Activated T-helper 1 cell treated with anti-CD3 and anti-CD28 coated beads, Interleukin-2, amount 50 U/mL, for 16 hours (primary cell): ENCODE measurements at places on chromosomes 4 and X.

DNA sequence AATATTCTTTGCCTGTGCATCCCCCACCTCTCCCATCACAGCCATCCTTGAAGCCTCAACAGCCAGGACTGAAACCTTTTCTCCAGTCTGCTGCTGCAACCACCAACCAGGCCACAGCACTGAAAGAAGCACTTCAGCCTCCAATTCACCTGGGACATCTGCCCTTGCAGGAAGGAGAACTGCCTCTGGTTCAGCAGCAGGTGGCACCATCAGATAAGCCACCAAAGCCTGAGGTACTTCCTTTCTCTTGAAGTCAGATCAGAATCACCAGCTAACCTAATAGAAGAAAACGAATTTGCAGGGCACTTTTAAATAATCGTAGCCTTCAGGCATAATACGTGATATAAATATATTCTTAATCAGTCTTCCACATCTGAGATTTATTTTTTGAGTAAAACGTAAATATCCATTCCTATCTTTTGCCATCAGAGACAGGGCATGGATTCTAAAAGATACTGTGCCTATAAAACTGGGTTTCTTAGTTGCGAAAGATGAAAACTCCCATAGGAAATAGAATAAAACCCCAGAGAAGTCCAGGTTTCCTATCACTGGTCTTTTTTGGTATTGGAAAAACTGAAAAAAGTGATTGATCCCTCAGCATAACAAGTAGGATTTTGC is 9.5 kb downstream of the AMBN start:
- peak; percentile 27 for DNase-seq

- DNase-seq = no peak
These were observed 21.2 kb downstream of the FGFBP1 start for GRCh38 chr4:15917297-15917696.

DNA sequence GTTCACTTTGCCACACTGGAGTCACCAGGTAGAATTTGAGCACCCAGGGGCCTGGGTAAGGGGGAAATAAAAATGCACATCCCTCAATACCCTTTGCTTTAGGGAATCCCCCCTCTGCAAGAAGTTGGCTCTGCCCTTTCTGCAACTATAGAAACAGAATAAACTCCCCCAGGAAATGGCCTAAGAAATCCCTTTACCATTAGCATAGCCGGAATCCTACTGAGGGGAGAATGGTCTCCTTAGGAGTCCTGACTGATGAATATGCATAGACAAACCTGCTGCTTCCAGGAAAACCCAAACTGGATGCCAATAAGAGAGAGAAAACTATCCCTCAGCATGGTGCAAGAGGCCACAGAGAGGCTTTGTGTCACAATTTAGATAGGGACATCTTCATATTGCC is 11.0 kb downstream of the EFHC2 start:
- no peak for DNase-seq

DNA sequence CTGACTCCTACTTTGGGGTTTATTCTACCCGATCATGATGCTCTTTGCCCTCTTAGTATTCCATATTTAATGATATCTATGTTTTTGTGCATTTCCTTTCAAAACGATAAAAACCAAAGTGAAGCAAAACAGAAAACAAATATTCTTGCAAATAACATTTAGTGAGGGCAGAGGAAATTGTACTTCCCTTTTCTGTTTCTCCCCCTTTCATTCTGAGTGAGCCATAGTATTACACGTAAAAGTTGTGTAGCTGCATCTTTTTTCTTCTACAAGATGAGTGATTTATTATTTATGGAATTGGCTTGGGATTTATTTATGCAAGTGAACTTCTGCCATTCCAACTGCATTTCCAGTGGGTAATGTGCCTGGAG is 109.9 kb downstream of the AFF2 start:
- DNase-seq = no peak

DNA sequence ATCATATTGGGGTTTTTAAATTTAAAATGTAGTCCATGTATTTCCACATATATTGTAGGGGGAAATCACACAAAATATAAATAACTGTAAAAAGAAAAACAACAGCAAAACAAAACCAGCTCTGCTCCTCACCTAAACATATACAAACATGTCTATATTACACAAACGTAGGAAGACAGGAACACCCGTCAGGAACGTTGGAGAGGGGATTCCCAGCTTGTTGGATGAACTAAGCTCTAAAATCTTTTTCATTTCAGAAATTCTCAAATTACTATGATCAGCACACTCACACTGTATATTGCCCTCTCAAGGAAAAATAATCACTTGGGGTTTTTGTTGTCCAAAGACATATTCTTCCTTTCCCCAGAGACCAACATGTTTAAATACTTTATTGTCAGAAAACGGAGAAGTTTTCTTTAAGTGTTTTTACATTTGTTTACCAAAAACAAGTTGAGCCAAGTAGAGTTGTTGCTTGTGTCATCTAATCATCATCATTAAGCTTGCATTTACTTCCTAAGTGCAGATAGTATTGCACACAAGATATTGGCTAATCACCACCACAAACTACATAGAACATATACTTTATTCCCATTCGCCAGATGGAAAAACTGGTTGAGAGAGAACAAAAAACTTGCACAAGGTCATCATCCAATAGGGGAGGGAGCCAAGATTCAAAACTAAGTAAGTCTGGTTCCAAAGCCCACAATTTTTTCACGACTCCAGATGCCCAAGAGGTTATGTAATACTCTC is 2.4 kb upstream of the TLR10 start:
- no peak for DNase-seq

DNA sequence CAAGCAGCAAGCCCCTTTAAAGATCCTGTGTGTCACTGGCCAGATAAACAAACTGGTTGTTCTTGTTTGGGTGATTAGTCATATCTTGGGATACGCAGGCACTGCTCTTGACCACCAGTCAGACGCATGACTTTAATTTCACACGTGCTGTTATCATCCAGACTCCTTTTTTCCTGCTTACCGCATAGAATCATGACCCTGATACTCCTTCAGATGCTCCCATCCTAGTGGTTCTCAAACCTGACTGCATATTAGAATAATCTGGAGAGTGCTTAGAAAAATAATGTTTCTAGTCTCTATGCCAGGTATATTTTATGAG is 78.8 kb downstream of the CLDN22 start:
- no peak for DNase-seq

DNA sequence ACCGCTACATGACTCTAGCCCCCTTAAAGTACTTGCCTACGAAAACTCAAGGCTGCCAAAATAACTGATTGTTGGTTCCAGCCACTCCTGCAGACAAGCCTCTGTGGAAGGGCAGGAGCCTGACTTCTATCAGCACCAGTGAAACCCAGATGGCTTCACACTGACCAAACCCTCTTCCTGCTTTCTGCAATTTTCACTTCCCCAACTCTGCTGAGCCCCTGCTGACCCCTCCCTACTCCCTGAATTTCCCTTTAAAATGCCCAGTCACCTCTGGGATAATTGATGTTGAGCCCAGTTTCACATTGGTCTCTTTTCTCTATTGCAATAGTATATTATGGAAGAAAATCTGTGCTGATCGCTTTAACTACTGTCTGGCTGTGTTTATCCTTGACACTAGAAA is 61.6 kb upstream of the STS start:
- no peak for DNase-seq

- no peak for DNase-seq
These were observed 60.2 kb upstream of the RPS6KA6 start for GRCh38 chrX:84248226-84248625.

DNA sequence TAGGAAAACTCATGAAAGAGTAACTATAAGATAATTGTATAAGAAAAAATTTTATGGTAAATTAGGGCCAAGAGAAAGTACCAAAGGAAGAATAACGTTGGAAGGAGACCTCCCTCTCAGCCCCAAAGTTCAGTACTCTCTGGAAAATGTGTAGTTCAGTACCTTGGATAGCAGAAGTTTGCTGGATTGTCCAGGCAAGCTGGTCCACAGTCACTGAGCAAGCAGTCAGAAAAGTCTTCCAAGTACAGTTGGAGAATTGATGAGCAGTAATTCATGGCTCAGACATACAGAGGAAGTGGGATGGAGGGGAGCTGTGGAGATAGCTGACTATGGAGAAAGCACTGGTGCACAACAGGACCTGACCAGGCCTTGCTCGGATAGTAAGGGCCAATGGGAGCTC is 598.2 kb upstream of the NDST4 start:
- no peak for DNase-seq
